ENCODE measurements at places on chromosomes 5 and 9. TPM values are rescaled to one million over a fixed set of nuclear protein-coding genes. Genes with fewer than 3 reads are reported as not detected.

DNA sequence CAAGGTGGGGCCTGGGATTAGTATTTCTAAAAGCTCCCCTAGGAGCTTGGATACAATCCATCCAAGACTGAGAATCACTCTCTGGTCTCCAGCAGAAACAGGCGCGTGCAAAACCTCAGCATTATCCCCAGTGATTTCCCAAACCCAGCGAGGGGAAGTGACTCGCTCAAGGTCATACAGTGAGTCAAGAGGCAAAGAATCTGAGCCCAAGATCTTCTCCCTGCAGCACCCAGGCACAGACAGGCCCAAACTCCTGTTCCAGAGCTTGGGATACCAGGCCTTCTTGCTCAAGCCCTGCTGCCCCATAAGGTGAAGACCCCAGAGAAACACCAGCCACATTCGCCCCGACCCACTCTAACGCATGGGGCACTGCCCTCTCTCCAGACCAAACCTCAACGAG is 33.2 kb downstream of the SHB start:
- DNase-seq, result no peak

DNA sequence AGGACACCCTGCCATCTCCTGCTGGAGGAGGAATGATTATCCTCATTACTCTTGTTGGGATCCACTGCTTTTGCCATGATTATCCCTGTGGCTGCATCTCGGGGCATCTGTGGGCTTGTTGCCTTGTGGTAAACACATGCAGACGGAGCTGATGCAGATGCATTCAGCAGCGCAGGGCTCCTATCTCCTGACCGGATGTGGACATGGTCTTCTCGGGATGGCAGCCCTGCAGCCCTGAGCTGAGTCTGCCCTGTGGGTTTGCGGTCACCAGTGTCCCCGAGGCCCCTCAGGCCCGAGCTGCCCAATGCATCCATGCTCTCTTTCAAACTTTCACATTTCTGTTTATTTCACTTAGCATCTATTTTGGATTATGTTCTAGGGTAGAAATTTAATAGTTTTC is 250.4 kb upstream of the IRX1 start:
- DNase-seq, result no peak

The FPGS gene
- total RNA-seq, result 212 TPM

DNA sequence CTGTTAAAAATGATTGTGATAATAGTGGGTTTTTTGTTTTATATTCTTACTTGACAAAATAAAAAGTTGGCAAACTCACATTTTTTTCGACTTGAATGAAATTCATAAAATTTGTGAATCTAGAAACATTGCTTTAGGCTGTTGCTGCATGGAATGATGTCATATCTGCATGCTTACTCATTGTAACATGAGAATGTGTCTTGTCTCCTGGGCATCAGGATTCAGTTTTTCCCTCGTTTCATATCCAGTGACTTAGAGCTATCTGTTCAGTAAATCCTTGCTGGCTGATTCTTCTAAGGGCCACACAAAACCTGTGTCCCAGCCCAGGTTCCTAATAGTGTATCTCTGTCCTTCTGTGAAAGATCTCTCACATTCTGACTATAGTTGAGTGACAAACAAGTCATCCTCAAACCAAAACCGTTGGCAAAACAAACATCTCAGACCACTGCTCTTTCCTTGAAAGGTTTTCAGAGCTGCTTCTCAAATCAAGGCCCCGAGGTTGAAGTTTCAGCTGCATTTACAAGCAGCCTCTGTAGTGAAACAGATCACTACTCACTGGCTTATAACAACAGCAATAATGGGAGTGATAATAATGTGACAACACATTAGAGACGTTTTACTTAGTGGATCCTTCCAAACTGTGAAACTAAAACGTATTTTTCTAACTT is 95.0 kb downstream of the NPR3 start:
- DNase-seq, result no peak

The GPR21 gene
- 12.1 TPM for total RNA-seq

- DNase-seq, result peak; percentile 80
These were observed 8.1 kb downstream of the ARPC5L start for GRCh38 chr9:124869986-124870560.

The FCN1 gene
- 10.5 TPM for total RNA-seq

DNA sequence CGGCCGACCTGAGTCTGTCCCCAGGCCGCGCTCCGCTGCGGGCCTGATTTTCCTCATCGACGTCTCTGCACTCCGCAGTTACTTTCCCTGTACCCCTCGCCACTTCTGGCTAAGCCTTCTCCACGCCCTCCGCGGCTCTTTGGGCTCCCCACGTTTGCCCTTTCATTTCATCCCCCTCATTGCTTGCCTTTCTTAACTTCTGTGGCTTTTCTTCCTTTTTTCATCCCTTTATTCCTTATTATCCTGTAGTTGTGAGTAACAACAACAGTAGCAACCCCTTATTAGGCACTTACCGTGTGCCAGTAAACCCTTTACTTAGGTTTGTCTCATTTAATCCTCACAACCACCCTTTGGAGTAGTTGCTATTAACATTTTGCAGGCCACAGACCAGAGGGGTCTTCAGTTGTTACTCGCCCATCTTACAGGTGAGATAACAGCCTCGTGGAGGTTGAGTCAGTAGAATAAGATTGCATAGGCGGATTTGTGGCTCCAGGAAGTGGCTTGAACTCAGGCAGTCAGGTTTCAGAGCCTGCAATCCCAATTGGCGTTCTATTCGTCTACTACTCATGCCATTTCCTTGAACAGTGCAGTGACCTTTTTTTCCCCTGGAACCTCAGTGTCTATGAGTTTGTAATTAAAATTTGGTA is 724 bp downstream of the TCERG1 start:
- DNase-seq, result no peak

- DNase-seq, result no peak
These were observed 588.9 kb upstream of the TLE4 start for GRCh38 chr9:78982849-78983248.

The PCDHA7 gene
- total RNA-seq, result 0.27 TPM

The TGFBI gene
- 2.2 TPM for total RNA-seq

The SLC6A3 gene
- not detected for total RNA-seq

The JAKMIP2 gene
- total RNA-seq, result 8.6 TPM

DNA sequence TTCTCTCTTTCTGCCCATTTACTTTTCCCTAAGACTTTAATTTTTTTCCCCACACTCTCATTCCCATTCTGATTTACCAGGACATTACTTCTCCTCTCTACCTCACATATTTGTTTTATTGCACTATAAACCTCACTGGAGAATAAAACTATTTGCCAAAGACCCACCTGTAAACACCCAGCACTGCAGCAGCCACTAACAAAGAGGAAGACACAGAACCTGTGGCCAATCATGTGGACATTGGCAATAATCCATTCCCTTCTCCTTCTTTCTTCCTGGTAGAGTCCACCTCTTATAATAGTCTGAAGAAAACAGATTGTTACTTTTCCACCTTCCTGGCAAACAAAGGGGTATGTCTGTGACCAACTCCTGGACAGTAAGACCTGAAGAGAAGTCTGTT is 8.3 kb upstream of the THBS4 start:
- DNase-seq, result no peak

DNA sequence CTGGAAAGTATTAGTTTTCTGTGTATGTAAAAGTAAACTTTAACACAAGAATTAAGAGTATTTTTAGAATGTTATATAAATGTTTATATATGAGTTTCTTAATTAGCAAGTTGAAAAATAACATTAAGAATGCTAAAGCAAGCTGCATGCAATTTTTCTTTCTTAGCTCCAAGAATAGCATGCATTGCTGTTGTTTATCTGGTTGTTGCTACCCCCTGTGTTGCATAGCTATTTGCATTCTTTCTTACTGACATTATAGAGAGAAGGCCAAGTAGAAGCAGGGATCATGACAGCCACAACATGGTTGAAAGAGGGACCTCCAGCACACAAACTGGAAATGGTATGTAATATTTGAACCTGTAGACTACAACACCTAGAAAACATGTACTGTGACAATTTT is 94.8 kb downstream of the ERCC6L2 start:
- no peak for DNase-seq

DNA sequence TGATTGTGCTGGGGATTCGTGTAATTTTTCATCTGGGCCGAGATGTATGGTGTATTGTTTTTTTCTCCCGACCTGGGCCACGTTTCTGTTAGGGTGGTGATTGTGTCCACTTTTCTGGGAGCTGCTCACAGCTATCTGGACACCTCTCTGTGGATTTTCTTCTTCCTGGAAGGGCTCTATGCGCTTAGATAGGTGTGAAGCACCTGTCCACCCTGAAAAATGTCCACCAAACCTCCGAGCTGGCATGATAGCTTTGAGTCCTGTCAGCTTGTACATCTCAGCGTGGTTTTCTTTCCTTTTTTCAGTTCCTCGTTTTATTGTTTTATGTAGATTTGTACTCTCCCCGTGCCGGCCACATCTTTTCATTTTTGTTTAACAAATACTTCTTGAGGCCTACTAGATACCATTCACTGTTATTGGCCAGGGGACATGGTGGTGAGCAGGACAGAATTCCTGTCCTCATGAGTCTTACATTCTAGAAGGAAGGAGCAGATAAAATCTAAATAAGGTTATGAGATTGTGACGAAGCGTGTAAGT is 1.1 kb downstream of the UGCG start:
- DNase-seq, result no peak

DNA sequence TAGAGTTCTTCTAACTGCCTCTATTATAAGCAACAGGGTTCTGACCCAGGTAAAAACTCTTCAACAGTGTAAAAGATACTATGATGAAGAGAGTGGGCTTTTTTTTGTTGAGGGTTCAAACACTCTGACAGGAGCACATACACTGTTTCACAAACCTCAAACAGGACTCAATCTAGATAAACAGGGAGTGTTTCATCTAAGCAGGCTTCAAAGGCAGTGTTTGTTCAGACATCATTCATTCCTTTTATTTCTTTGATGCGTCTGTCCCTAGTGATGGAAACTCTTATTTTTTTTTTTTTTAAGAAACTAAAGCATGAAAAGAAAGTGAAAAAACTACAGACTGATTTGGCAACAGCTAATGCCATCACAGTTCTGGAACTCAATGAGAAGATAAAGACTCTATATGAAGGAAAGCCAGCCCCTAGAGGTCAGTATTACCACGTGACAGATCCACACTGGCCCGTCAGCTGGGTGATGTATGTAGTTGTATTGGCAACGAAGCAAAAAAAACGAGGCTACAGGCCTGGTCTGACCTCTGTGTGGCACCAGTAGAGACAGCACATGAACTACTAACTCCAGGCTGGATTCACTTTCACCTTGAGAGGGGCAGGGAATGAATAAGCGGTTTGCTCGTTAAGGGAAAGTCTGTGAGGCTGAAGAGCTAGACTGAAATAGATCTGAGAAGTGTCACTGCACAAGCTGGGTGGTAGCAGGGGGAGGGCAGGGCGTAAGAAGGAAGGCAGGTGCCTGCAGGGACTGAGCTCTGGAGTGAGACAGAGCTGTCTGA is 172.2 kb downstream of the CCDC192 start:
- DNase-seq, result no peak

- peak; percentile 80 for DNase-seq
These were observed 26.1 kb downstream of the IDNK start for GRCh38 chr9:83649080-83649479.

DNA sequence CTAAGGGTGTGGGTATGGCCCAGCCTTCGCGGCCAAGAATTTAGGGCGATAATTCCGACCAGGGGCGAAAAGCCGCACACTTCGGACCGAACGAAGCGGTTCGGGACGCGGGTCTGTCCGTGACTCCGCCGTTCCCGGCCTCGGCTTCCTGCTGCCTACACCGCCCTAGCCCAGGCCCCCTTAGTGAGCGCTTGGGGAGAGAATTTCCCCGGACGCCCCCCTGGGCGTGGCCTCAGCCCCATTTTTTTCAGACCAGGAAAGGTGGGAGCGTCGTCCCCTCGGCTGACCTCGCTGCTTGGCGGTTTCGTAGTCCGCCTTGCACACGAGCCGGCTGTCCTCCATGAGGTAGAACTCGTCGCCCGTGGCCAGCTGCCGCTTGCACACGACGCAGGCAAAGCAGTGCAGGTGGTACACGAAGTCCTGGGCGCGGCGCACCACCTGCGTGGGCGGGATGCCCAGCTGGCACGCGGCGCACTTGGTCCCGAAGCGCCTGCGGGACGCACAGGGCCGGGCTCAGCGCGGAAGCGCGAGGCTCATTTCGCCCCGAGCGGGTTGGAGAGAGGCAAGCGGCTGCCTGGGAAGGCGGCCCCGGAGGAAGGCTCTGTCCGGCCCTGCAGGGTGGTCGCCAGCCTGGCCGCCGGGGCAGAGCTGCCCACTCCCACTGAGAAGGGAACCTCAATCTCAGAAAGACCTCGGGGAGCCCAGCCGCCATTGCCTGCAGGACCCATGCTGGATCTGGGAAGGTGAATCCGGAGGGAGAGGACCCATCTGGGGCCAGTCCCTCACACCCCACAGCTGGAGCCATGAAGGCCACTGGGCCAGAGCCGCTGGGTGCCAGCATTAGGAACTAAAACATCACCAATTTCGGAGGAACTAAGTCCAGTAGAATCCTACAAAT is 5.3 kb downstream of the LHX3 start:
- no peak for DNase-seq

DNA sequence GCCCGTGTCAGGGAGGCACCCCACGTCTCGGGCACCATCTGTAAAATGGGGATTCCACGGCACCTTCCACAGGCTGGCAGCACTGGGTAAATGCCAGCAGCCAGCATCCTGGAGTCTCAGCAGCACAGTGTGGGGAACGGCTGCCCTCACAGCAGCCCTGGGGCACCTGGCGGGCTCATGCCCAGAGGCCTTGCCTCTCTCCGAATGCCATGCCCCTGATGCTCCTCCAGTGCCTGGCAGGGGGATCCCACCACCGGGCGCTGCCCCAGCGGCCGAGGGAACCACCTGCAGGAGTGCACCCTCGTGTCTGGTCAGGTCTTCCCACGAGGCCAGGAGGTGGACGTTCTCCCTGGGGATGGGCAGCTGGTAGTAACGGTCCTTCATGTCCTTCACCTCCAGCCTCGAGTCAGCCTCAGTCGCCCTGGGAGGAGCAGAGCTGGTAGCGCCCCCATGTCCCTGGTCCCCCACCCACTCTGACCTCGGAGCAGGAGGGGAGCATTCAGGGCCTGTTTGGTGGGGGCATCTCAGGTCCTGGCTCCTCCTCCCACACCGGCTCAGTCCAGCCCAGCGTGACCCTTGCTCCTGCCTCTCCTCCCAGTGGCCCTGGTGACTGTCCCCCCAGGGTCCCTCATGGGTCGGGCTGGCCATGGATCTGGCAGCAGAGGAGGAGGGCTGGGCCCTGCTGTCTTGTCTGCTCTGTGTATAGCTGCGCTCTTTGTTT is 49.9 kb upstream of the NRARP start:
- no peak for DNase-seq

DNA sequence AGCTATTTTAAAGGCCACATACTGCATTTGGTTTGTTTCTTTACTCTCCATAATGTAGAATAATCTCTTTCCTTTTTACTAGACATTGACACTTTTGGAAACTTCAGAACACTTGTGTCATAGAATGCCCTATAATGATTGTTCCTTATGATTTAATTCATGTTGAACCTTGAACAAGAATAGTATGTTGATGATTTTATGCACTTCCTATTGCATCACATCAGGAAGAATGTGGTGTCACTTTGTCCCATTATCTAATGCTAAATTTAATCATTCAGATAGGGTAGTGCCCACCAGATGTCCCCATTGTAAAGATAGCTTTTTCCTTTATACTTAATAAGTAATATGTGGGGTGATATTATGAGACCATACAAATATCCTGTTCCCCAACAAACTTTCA is 19.4 kb upstream of the DEPDC1B start:
- peak; percentile 9 for DNase-seq

All from hematopoietic multipotent progenitor cell (in vitro differentiated cells).